ENCODE measurements at places on chromosomes 2 and 18.

DNA sequence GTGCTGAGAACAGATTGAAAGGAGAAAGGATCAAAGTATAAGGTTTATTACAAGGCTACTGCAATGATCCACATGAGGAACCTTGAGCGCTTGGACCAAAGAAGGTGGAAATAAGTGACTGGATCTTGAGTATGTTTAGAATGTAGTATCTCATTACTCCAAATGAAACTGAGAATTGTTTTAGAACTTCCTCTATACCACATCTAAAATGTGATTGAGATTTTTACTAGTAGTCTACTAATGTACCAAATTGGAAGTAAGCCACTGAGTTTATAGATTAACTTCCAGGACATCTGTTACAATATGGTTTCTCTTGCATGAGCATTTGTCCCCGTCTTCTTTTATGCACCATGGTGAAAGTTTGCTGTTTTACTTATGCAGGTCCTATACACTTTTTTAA lies 300.5 kb downstream of the SUCLG1 start:
- DNase-seq, result no peak

GRCh38 chr2:218017211-218018053 lies 14.6 kb upstream of the TNS1 start:
- no peak for DNase-seq

DNA sequence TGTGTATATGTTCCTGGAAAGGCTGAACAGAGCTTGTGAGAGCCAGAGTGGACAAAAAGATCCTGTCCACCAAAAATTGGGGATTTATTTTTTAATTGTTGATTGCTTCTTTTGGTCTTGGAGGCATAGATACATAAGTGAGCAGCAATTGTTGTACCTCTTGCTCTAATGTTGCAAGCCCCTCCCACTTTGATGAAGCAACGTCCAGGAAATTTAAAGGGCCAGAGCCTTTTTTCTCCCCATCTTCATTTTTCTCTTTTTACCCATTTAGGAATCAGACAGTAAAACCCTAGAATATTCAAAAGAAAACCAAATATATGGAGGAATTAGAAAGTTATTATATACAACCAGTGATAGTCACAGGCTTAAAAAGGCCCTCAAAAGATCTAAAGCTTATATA lies 871.8 kb upstream of the NRXN1 start:
- no peak for DNase-seq

- DNase-seq, result no peak
Observed at GRCh38 chr18:4146797-4147196, 308.3 kb downstream of the DLGAP1 start.

DNA sequence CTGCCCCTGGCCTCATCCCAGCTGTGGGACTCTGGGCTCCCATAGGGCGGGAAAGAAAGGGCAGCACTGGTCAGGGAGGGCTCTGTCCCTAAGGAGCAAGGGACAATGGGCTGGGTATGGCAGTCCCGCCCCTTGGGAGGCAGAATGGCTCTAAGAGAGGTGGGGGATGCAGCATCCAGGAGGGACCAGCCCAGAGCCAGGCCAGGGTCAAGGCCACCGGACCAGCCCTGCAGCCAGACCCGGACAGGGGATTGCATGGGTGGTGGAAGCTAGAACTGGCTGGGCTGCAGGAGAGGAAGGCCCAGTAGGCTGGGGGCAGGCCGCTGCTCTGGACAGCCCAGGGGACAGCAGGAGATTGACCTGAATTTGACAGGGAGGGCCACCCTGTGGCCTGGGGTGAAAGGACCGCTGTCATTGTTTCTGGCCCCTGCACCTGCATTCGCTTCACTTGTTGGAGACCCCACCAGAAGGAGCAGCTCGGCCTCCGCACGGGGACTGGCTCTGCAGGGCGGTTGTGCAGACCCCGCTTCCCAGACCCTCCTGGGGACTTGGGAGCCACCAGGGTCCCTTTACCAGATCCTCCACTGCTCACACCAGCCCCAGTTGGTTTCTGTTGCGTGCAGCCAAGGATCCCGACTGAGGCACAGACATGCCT lies 14.6 kb downstream of the RAMP1 start:
- no peak for DNase-seq
